Mesangial cell (primary cell): ENCODE measurements at places on chromosomes 5 and 9. TPM values are rescaled to one million over a fixed set of nuclear protein-coding genes. Genes with fewer than 3 reads are reported as not detected.

Gene DBH
- not detected in 2 replicates for total RNA-seq

Gene WHRN
- 2.8 and 8.7 TPM in 2 replicates for total RNA-seq

Gene PIP5K1B
- total RNA-seq = 0.13 and 0.33 TPM in 2 replicates

Gene SLCO6A1
- not detected in 2 replicates for total RNA-seq
